ENCODE measurements at places on chromosomes 1 and 21. TPM values are rescaled to one million over a fixed set of nuclear protein-coding genes. Genes with fewer than 3 reads are reported as not detected.

Gene HORMAD1
- total RNA-seq, result not detected

Gene CEP350
- total RNA-seq, result 71.5 TPM

Gene SV2A
- 2.1 TPM for total RNA-seq

Gene OPRD1
- 0.52 TPM for total RNA-seq

Gene C1orf53
- not detected for total RNA-seq

All from skeletal muscle tissue (tissue), 5 donors.